ENCODE measurements at places on chromosomes 1 and 21. TPM values are rescaled to one million over a fixed set of nuclear protein-coding genes. Genes with fewer than 3 reads are reported as not detected.
A peak's percentile ranks its signal among the peaks of the same experiment; 100 is the strongest.

The AUNIP gene
- total RNA-seq: 1.2 TPM

The SERPINC1 gene
- total RNA-seq: 1.8 TPM

The RAB42 gene
- total RNA-seq: 0.99 TPM

The ORC1 gene
- 19.6 TPM for total RNA-seq

The CCDC27 gene
- not detected for total RNA-seq

The APCS gene
- not detected for total RNA-seq

The GJA5 gene
- 4.8 TPM for total RNA-seq

The LIN28A gene
- total RNA-seq: 1.4 TPM

The KCNC4 gene
- 8.4 TPM for total RNA-seq

The KCNA3 gene
- 0.93 TPM for total RNA-seq

The EPHA2 gene
- 40.8 TPM for total RNA-seq

The HSD3B2 gene
- 2.2 TPM for total RNA-seq

The KRTAP19-3 gene
- total RNA-seq: not detected

The SFN gene
- total RNA-seq: 239 TPM

The CHI3L1 gene
- 0.61 TPM for total RNA-seq

The TINAGL1 gene
- total RNA-seq: 130 TPM

GRCh38 chr1:34320053-34320669 is 143.5 kb downstream of the C1orf94 start:
- DNase-seq: no peak

DNA sequence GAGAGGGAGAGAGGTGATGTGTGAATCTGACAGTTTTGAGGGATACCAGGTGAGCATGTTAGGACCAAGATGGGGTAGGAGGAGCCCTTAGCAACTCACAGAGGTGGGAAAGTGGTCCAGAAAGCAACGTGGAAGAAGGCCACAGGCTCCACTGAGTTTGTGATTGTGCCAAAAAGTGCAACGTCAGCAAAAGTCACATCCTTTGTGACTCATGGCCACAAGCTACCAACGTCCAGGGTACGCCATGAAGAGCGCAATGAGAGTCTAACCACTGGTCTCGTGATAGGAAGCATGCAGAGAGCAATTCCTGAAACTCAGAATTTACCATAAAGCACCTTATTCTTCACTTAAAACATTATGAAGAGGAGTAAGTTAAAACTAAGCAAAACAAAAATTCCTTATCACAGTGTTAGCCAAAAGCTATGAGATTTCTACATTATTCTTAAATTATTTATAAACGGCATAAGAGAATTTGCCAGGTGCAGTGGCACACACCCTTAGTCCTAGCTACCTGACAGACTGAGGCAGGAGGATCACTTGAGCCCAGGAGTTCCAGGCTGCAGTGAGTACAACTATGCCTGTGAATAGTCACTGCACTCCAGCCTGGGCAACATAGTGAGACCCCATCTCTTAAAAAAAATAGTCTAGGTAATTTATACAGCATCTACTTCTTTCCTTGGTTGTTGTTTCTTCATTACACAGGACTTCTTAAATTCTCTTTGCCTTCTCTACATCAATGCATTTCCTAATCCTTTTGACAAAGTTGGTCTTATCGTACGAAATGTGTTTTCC is 55.2 kb downstream of the COLGALT2 start:
- no peak for DNase-seq

DNA sequence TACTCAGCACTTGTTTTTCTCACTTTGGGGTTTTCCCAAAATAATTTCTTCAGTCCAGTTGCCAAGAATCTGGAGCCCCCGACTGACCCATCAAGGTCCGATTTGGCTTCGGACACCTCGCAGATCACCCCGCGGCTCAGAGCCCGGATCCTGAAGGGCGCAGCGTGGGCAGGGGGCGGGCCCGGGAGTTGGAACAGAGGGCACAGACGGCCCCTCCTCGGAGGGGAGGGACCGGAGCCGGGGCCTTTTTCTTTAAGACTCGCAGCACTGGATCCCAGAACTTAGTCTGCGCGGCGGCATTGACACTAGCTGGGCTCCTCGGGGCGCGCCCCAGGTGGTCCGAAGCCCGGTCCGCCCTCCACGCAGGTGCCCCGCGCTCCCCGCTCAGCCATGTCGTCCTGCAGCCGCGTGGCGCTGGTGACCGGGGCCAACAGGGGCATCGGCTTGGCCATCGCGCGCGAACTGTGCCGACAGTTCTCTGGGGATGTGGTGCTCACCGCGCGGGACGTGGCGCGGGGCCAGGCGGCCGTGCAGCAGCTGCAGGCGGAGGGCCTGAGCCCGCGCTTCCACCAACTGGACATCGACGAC is at the start of gene CBR3:
Gene CBR3 (plus strand): TSS at position 277 of the 588 bp plus-strand sequence. CDS start 114 bp downstream, at position 391.
- DNase-seq: peak; percentile 69

DNA sequence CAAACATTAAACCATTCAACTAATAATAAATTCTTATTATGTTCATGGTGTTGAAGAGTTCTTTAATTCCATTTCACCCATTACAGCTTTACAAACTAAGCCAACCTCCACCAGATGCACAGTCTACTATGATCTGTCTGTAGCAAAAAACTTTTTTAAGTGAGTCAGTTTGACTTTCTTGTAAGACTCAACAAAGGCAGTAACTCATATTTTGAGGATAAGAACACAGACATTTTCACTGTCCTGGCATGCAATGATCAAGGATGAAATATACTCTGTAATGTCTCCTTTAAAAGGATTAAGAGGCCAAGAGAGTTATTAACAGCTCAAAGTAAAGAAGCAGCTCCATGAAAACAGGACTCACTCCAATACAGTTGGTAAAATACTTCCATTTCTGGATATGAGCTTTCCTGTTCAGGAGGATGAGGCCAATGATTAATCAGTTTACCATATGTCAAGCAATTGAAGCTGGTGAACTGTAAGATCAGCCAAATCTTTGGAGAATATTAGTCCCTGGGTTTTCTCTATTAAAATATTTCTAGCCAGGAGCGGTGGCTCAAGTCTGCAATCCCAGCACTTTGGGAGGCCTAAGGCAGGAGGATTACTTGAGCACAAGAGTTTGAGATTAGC is 20.6 kb downstream of the XKR8 start:
- DNase-seq: no peak

DNA sequence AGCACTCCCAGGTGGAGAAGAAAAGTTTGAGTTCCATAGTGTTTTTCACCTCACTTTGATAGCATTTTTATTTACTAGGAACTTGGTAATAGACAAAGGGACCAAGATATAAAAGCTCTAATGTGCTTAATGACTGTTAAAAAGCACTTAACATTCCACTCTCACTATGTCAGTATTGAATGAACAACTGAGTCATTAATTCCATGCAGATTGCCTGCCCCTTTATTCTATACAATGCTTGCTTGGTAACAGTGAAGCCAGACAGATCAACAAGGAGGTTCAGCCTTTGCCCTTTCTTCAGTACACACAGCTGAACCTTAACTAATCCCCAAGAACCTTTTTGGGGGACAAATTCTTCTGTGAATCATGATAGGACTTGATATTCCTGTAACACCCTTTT is 425.5 kb downstream of the NUF2 start:
- no peak for DNase-seq

DNA sequence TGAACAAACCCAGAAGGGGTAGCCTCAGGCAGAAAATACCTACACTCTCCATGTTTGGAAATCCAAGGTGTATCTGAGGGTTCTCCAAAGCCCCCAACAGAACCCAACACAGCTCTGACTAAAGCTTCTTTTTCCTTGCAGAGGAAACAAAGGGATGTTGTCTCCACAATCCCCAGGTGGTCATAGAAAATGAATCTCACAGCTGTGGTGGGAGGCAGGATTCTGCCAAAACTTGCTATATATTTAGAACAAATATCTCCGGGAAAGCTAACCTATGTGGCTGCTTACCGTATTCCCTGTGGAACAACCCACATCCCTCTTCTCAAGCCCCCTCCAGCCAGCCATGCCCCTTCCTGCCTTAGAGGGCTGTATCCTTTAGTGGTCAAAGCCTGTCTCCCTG is 406.1 kb downstream of the PRDM2 start:
- DNase-seq: no peak

DNA sequence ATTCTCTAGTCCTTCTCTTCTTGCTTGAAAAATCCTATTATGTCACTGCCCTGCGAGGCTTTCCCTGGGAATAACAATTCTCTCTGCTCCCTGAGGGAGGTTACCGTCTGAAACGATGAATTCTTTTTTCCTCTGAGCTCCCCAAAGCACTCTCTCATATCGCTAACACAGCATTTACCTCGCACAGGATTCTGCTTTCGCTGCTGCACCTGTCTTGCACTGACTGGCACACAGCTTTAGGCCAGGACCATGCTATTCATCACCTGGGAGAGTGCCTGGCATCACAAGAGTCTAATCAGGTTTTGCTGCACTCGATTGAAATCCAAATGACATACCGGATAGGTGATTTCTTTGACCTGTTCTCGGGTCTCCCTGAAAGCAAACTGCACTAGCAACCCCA is 52.8 kb upstream of the GNG4 start:
- DNase-seq: no peak

GRCh38 chr1:60864722-60865121 is 217.6 kb upstream of the NFIA start:
- no peak for DNase-seq

GRCh38 chr1:1020415-1021009 is 592 bp downstream of the AGRN start:
- no peak for DNase-seq

DNA sequence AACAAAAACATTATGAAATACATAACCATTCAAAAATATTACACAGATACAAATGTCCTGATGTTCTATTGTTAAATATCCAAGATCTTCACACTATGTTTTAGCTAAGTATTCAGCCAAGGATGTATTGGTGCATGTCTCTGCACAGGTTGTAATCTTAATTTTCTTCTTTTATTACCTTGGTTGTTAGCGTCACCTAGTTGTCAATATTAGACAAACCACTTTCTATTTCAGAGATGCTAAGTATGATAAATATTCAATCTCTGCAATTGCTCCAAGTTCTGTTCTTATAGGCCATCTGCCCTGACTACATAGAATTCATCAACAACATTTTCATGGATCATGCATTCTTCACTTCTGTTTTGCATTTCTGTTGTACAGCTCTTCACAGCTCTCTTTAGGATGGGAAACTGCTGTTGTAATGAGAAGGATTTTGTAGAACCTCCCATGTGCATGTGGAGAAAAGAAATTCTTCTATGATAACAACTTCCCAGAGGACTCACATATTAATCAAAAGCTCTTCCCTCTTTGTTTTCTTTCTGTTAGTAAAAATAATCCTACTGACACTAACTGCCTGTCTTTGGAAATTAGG is 380.1 kb downstream of the NUF2 start:
- no peak for DNase-seq

GRCh38 chr1:71640998-71641397 is 560.2 kb upstream of the ZRANB2 start:
- no peak for DNase-seq

- DNase-seq: no peak
Measured at GRCh38 chr1:72230746-72231145, 51.6 kb downstream of the NEGR1 start.

- DNase-seq: no peak
Measured at GRCh38 chr1:5821540-5822176, 170.6 kb downstream of the NPHP4 start.

DNA sequence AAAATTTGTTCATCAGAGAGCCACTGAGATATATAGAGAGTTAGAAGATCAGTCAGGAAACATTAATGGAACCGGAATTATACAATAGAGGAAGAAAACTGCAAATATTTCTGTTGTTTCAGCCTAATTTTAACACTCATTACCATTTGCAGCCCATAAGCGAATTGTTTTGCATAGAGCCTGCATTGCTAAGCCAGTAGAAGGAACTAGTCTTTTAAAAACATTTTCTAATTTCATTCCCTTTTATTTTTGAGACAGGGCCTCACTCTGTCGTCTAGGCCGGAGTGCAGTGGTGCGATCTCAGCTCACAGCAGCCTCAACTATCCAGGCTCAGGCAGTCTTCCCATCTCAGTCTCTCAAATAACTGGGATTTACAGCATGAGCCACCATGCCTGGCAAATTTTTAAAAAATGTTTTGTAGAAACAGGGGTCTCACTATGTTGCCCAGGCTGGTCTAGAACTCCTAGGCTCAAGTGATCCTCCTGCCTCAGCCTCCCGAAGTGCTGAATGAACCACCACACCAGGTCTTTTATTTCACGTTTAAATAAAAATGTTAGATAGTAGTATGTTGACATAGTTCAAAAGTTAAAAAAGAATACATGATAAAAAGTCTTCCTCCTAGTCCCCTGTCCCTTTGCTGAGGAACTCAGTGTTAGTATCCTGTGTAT is 25.3 kb downstream of the MPZL1 start:
- no peak for DNase-seq

DNA sequence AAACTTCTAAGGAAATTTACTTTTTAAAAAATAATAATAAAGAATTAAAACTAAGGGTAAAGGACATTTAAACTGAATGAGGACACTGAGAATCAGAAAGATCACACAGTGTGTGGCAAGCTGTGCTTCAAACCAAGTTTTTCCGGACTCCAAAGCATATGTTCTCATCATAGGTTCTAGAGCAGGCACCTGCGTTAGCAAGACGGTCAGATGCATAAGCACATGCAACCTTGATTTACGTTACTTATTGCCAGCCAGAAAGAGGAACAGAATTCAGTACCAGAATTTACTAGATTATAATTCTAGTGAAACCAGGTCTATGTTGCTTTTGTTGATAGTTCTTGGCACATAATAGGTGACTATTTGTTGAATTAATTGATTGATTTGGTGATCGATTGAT is 6.2 kb upstream of the LBR start:
- DNase-seq: no peak

DNA sequence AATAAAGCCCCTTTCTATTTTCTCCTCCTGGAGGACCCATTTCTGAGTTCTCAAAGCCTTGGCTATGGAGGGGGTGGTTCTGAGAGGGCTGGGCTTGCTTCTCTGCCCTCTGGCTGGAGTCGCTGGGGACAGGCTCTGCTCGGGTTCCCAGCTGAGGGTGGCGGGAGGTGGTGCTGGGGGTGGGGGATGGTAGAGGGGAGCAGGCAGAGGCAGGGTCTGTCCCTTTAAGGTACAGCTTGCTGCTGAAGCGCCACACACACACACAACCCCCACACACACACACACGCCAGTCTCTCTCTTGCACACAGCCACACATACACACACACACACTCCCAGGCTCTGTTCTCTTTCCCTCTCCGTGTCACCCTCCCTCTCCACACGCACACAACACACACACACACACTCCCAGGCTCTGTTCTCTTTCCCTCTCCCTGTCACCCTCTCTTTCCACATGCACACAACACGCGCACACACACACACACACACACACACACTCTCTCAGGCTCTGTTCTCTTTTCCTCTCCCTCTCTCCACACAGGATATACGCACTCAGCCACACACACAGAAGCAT is 69.8 kb upstream of the SSBP3 start:
- DNase-seq: no peak

DNA sequence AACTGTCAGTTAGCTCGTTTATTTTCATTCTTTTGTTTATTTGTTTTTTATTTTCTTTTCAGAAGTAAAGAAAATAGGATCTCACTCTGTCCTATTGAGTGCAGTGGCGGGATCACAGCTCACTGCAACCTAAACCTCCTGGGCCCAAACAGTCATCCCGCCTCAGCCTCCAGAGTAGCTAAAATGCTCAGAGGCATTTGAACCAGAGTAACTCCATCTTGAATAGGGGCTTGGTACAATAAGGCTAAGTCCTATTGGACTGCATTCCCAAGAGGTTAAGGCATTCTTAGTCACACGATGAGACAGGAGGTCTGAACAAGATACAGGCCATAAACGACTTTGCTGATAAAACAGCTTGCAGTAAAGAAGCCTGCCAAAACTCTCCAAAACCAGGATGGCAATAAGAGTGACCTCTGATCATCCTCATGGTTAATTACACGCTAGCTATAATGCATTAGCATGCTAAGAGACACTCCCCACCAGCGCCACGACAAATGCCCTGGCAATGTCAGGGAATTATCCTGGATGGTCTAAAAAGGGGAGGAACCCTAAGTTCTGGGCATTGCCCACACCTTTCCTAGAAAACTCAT is 13.1 kb upstream of the COP1 start:
- DNase-seq: no peak

All from colonic mucosa (tissue), 4 donors.